ENCODE measurements at places on chromosomes 7 and 10.
A peak's percentile ranks its signal among the peaks of the same experiment; 100 is the strongest.

DNA sequence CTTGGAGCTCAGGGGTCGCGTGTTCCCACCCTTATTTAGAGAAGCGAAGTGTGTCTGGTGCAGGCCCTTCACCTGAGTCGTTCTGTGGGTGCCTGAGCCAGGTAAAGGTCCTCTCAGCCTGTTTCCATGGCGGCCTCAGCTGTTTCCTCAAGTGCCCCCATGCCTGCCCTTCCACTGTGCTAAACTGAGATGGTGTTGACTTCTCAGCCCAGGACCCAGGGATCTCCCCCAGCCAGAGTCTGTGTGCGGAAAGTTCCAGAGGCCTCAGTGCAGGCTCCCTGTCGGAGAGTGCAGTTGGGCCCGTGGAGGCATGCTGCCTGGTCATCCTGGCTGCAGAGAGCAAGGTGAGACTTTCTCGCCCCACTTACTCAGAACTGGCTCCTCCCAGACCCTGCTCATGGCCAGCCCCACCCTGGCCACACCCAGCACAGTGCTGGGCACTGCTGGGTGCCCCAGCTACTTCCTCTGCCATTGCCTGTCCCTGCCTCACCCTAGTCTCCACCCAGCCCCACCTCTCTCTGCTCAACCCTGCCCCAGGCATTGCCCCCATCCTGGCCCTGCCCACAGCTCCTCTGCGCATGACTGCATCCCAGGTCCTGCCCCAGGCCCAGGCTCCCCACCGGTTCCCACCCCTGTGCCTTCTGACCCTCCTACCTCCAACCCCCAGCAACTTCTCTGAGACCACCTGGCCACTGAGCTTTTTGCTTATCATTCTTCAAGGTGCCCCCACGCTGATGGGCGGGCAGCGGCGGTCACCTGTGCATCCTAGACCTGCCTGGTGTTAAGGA is 20.3 kb downstream of the NACAD start:
- peaks cover 10% of the 10 kb centered on the region for H3K4me1 ChIP-seq
- H3K4me3 ChIP-seq: no peak overlapping the region
- no peak for DNase-seq
- H3K27ac ChIP-seq: no peak overlapping the region

GRCh38 chr10:113058523-113059370 is 108.7 kb downstream of the TCF7L2 start:
- H3K27me3 ChIP-seq: peaks cover 13% of the 10 kb centered on the region
- H3K4me3 ChIP-seq: no peak overlapping the region
- no peak for DNase-seq
- no peaks in the 10 kb centered on the region for H3K4me1 ChIP-seq

GRCh38 chr7:89908736-89909135 is 245.5 kb upstream of the STEAP1 start:
- H3K4me1 ChIP-seq: no peaks in the 10 kb centered on the region
- H3K27ac ChIP-seq: no peak overlapping the region
- no peaks in the 10 kb centered on the region for H3K36me3 ChIP-seq
- no peak overlapping the region for H3K4me3 ChIP-seq

DNA sequence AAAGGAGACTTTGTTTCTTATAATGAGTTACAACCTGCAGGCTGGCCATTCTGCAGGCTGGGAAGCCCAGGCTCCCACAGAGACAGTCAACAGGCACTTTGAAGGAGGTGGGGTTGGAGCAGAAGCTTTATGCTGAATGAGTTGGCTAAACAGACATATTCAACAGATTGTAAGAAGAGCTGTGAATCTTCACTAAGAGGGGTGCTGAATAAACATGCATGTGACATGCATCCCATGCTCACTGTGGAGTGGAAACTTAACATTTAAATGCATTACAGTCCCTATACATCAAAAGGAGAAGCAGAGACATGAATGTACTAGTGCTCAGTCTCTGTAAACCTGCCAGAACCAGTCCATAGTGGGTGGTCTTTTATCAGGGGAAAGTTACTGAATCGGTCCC is 1.4 kb upstream of the CFAP69 start:
- no peak overlapping the region for H3K4me3 ChIP-seq
- H3K27me3 ChIP-seq: peaks cover 49% of the 10 kb centered on the region
- no peak for DNase-seq
- H3K36me3 ChIP-seq: no peaks in the 10 kb centered on the region
- H3K27ac ChIP-seq: no peak overlapping the region

- H3K36me3 ChIP-seq: no peaks in the 10 kb centered on the region
- H3K4me3 ChIP-seq: no peak overlapping the region
- H3K27me3 ChIP-seq: peaks cover 13% of the 10 kb centered on the region
- no peak for DNase-seq
Measured at GRCh38 chr7:26141077-26141476, 10.9 kb upstream of the NFE2L3 start.

- no peaks in the 10 kb centered on the region for H3K36me3 ChIP-seq
- H3K27me3 ChIP-seq: peaks cover 10% of the 10 kb centered on the region
- H3K4me1 ChIP-seq: peaks cover 25% of the 10 kb centered on the region
Measured at GRCh38 chr7:48042216-48042615, 6.9 kb downstream of the C7orf57 start.

- peak; percentile 78 for DNase-seq
- H3K4me3 ChIP-seq: peak overlapping the region; percentile 30
- H3K27ac ChIP-seq: peak overlapping the region; percentile 83
- peaks cover 33% of the 10 kb centered on the region for H3K4me1 ChIP-seq
- no peaks in the 10 kb centered on the region for H3K36me3 ChIP-seq
- no peaks in the 10 kb centered on the region for H3K27me3 ChIP-seq
Measured at GRCh38 chr7:75617634-75618234, 121.0 kb downstream of the HIP1 start.

- no peak for DNase-seq
- peaks cover 25% of the 10 kb centered on the region for H3K4me1 ChIP-seq
- H3K4me3 ChIP-seq: no peak overlapping the region
- H3K27me3 ChIP-seq: peaks cover 72% of the 10 kb centered on the region
- no peak overlapping the region for H3K27ac ChIP-seq
Measured at GRCh38 chr10:35641676-35642034, 441 bp downstream of the FZD8 start.

- H3K27me3 ChIP-seq: no peaks in the 10 kb centered on the region
- H3K36me3 ChIP-seq: no peaks in the 10 kb centered on the region
- no peak overlapping the region for H3K27ac ChIP-seq
- no peak for DNase-seq
- H3K4me1 ChIP-seq: peaks cover 8% of the 10 kb centered on the region
Measured at GRCh38 chr7:98046816-98047215, 56.8 kb upstream of the OCM2 start.

DNA sequence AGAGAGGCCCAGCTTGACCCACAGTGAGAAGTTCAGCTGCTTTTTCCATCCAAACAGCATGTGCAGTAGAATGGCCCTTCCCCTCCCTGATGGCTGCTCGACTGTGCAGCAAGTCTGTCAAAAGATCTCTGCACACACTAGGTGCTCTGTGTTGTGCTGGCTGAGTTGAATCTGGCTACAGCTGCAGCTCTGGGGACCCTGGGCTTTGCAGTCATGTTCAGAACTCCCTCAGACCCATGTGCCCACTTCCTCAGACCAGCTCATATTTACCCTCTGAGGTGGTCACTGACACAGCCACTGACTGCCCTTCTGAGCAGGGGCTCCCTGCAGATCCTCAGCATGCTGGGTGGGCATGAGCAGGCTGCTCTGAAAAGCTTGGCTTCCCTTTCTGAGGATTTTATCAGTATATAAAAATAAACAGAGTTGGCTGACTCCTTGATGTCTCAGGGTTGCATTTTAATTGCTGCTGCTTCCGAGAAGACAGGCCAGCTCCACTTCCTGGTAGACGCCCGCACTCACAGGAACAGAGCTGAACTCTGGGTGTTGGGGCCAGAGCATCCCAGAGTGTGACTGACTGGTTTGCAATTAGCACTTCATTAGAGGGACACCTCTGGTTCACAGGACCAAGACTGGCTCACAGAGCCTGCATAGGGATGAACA is 507.9 kb downstream of the RPS24 start:
- no peak for DNase-seq
- no peaks in the 10 kb centered on the region for H3K36me3 ChIP-seq
- H3K4me1 ChIP-seq: peaks cover 6% of the 10 kb centered on the region
- peaks cover 13% of the 10 kb centered on the region for H3K27me3 ChIP-seq
- no peak overlapping the region for H3K27ac ChIP-seq
- no peak overlapping the region for H3K4me3 ChIP-seq

DNA sequence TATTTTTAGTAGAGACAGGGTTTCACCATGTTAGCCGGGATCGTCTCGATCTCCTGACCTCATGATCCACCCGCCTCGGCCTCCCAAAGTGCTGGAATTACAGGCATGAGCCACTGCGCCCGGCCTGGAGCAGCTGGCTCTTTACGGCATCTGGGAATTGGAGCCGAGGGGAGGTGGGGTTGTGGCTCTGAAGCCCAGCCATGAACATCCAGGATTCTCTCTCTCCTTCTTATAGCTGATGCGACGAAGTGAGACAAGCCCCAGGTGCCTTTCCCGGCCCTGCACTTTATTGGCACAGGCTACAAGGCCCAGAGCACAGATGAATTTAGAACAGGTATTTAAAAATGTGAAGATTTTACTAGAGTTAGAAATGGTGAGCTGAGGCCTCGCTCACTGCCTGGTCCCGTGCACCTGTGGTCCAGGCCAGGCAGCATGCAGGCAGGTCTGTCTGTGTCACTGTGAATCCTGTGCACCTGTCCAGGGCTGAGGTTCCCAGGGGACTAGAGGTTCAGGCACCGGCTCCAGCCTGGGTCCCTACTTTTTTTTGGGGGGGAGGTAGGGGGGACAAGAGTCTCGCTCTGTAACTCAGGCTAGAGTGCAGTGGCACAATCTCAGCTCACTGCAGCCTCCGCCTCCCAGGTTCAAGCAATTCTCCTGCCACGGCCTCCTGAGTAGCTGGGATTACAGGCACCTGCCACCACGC is 379.7 kb upstream of the FOXK1 start:
- no peak overlapping the region for H3K4me3 ChIP-seq
- H3K4me1 ChIP-seq: no peaks in the 10 kb centered on the region
- DNase-seq: no peak
- H3K27me3 ChIP-seq: no peaks in the 10 kb centered on the region

GRCh38 chr10:124829447-124830115 is 28.0 kb downstream of the ABRAXAS2 start:
- H3K36me3 ChIP-seq: peaks cover 22% of the 10 kb centered on the region
- no peak overlapping the region for H3K4me3 ChIP-seq
- H3K27ac ChIP-seq: no peak overlapping the region
- no peaks in the 10 kb centered on the region for H3K27me3 ChIP-seq
- no peaks in the 10 kb centered on the region for H3K4me1 ChIP-seq

- H3K4me3 ChIP-seq: peak overlapping the region; percentile 63
- peaks cover 9% of the 10 kb centered on the region for H3K27me3 ChIP-seq
- peak; percentile 73 for DNase-seq
- peak overlapping the region; percentile 19 for H3K27ac ChIP-seq
Measured at GRCh38 chr10:119030421-119031250, 1.1 kb downstream of the NANOS1 start.

DNA sequence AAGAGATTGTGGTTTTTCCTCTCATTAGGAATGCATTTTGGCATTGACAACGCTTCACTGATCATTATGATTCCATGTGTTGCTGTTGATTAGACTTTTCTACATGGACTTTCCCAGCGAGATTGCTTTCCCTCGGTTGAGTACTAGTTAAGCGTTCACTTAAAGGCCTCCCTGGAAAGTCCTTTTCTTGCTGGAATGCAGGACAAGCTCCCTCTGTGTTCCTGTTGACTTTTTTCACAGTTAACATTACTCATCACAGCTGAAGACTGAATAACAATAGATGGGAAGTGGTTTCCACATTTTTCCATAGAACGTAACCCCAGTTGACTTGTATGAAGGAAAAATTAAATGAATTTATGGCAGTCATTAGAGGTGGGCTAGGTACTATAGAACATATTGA is 2.6 kb upstream of the CAV1 start:
- H3K4me3 ChIP-seq: no peak overlapping the region
- H3K36me3 ChIP-seq: no peaks in the 10 kb centered on the region
- no peak overlapping the region for H3K27ac ChIP-seq
- H3K4me1 ChIP-seq: peaks cover 21% of the 10 kb centered on the region
- peaks cover 68% of the 10 kb centered on the region for H3K27me3 ChIP-seq

DNA sequence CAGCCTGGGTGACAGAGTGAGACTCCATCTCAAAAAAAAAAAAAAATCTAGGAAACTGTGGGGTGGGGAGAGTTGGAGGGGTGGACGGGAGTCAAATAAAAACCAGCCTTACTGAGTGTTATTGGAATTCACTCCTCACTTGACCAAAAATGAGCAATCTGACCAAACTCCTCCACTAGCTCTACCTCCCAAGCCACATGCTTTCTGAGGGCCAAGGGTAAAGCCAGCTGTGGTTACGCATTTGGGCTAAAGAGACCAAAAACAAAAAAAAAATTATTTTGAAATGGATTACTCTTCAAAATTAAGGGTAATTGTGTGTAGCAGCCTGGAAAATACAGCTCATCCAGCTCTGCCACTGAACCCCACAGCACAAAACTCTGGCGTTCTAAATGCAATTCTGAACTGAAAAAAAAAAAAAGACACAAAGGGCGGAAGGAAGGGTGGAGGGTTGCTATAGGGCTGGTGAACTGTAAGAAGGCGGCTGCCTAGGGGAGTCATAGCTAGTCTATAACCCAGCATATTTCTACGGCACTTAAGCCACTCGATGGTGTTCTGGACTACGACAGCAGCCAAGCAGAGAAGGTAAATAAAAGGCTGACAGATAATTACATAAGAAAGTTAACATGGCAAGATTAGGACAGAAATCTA is 7.8 kb downstream of the ELMO1 start:
- H3K4me3 ChIP-seq: no peak overlapping the region
- peaks cover 22% of the 10 kb centered on the region for H3K4me1 ChIP-seq
- no peaks in the 10 kb centered on the region for H3K27me3 ChIP-seq
- peaks cover 2% of the 10 kb centered on the region for H3K36me3 ChIP-seq
- DNase-seq: no peak
- peak overlapping the region; percentile 65 for H3K27ac ChIP-seq

DNA sequence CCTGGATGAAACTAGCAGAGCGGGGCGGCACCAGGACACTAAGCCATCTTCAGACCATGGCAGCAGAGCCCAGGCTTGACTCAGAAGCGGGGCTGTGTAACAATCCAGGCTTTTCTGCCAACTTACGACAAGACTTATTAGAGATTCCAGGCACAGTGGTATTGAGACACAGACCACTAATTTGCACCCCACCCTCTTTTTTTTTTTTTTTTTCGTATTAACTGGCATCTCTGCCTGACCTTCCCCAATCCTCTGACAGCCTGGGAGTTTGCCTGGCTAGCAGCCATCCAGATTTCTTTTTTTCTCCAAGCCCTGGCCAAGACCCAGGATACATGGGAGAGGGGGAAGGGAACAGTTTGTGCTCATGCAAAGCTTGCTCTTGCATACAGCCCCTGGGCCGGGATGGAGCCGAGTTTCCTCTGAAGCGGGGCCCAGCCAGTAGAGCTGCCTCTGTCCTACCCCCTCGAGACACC is 182.4 kb downstream of the PLXNA4 start:
- H3K36me3 ChIP-seq: no peaks in the 10 kb centered on the region
- H3K27me3 ChIP-seq: peaks cover 18% of the 10 kb centered on the region
- no peak for DNase-seq
- no peak overlapping the region for H3K4me3 ChIP-seq
- peaks cover 11% of the 10 kb centered on the region for H3K4me1 ChIP-seq

DNA sequence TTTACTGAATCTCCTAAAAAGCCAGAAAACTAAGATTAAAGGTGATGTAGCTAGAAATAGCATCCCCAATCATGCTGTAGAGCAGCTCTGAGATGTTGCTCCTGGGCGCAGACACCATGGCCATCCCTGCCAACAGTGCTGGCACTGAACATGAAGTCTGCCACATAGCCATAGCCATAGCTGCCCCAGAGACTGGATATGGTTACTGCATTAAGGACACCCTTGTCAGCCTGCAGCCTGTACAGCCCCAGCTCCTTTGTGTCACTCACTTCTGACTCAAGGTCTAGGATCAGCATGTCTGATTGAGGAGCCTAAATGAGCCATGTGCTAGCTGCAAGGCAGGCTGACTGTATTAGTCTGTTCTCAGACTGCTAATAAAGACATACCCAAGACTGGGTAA is 284.6 kb downstream of the RPS24 start:
- H3K36me3 ChIP-seq: no peaks in the 10 kb centered on the region
- H3K4me3 ChIP-seq: no peak overlapping the region
- H3K4me1 ChIP-seq: peaks cover 1% of the 10 kb centered on the region
- DNase-seq: peak; percentile 7
- H3K27me3 ChIP-seq: peaks cover 3% of the 10 kb centered on the region
- no peak overlapping the region for H3K27ac ChIP-seq
